ENCODE measurements at places on chromosomes 13 and 19.

DNA sequence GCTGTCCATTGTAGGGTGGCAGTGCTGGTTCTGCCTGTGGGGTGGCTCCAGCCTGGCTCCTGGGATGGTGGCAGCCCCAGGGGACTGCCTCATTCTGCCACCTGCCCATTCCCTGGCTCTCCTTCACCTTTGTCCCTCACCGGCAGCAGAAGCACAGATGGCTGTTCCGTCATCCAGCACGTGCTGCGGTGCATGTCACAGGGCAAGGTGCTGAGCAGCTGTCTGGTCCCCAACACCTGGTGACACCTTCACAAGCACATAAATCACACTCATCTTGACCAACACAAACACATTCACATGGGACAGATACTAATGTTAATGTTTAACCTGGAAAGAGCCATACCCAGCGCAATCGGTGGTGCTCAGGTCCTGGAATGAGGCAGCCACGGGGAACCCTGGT is 126.8 kb downstream of the UQCRFS1 start:
- DNase-seq = no peak

GRCh38 chr19:7326105-7326877 is 22.4 kb upstream of the ARHGEF18 start:
- no peak for DNase-seq

- no peak for DNase-seq
Measured at GRCh38 chr13:75151081-75151643, 330.8 kb downstream of the TBC1D4 start.

GRCh38 chr13:37211487-37211886 is 106.0 kb upstream of the CSNK1A1L start:
- DNase-seq = no peak

- DNase-seq = no peak
Measured at GRCh38 chr19:18051887-18052286, 34.8 kb downstream of the IL12RB1 start.

DNA sequence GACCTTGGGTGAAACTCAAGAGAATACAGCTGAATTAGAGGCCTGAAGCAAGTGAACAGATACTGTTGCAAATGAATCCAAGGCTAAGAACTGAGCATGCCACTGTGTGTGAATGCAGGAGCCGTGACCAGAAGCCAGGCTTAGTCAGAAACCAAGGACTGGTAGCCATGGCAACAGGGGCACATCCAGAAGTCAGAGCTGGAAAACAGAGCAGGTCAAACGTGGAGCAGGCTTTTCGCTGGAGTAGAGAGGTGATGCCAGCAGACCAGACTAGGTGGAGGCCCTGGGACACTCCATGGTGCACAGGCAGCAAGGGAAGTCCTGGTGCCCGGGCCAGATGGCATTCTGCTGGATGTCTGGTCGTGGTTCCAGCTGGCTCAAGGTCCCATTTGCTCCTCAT is 564.1 kb downstream of the PCDH9 start:
- DNase-seq = no peak

- DNase-seq = no peak
Measured at GRCh38 chr13:31774186-31774750, 34.9 kb downstream of the RXFP2 start.

GRCh38 chr13:34733721-34734120 is 208.3 kb upstream of the NBEA start:
- DNase-seq = no peak

GRCh38 chr19:33279430-33280350 is 22.6 kb downstream of the CEBPA start:
- DNase-seq = no peak

- DNase-seq = no peak
Measured at GRCh38 chr19:8373867-8374813, 10.2 kb downstream of the ANGPTL4 start.

DNA sequence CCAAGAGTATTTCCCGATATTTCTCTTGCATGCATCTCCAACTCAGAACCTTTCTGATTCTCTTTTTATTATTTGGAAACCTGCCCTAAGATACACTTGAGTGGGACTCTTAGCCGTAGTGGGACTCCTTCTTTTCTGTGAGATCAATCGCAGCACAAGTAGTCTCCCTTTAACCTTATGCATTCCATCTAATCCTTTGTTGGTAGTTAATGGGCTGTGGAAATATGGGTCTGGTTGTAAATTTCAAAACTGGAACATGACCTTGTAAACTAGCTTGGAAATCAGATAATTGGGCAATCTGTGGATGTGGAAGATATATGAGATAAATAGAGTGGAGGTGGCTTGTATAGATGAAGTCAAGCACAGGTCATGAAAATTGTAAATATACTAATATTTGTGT is 350.0 kb downstream of the NDFIP2 start:
- no peak for DNase-seq

GRCh38 chr13:37601648-37602440 is 3.3 kb upstream of the POSTN start:
- DNase-seq = no peak

DNA sequence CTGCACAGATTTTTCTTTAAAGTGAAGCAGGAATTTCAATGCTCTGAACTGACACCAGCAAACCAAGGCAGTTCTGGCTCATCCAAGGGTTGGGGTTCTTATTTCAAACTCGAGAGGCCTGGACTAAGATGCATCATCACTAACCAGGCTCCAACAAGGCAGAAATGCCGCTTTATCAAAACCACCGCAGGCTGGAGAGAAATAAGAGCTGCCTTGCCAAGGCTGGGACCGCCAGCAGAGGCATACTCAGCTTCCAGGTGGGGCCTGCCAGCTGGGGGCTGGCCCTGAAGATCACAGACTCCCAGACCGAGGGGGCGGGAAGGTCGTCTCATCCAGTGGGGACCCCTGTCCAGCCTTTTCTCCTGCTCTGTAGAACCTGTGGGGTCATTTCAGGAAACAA is 37.4 kb upstream of the GAS6 start:
- DNase-seq = no peak

DNA sequence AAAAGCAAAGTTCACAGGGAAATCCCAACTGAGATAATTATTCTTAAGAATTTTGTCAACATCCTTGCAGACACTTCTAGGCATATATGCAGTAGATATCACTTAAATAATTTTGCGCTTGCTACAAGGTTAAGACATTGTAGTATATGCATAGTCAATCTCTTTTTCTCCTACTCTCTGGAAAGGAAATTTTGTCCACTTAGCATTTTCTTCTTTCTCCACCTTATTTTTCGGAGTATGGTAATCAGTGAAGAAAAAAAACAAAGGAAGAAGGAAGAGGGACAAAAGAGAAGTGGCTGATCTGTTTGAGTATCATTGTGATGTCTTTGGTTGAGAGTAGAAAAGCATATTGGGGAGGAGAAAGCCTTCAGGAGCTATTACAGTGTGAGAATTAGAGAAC is 104.6 kb downstream of the LACC1 start:
- DNase-seq = no peak

- no peak for DNase-seq
Measured at GRCh38 chr13:31427151-31428100, 227.7 kb downstream of the B3GLCT start.

- no peak for DNase-seq
Measured at GRCh38 chr13:94400874-94401273, 78.6 kb downstream of the DCT start.

DNA sequence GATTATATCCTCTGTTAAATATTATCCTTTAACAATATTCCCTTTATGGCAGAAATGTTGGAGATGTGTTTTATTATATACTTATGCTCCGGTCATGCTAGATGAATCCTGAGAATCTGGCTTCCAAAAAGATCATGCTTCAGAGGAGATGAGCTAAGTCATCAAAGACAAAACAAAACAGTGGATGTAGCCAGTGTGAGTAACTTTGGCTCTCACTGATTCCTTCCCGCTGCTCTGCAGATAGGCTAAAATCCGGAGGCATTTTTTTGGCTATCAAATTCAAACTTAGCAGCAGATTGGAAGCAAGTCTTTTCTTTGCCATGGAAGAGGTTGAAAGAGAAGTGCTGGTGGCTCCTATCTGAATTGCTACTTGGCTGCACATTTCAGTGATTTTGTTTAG is 295.9 kb downstream of the GPC6 start:
- no peak for DNase-seq

DNA sequence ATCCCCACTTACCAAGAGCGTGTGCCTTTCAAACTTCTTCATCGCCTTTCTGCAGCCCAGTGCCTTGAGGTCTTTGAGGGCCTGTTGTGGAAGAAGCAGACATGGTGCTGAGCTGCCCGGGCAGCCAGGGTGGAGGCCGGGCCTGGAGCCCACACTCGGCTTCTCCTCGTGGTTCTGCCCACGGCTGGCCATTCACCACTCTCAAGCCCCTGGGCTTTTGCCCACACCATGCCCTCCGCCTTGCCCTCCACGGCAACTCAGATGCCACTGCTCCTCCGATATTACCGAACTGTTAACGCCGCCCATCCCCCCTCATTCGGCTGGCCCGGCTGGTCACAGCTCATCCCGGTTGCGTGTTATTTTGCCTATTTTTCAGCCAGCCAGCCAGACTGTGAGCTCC is 5.3 kb downstream of the IL4I1 start:
- no peak for DNase-seq

DNA sequence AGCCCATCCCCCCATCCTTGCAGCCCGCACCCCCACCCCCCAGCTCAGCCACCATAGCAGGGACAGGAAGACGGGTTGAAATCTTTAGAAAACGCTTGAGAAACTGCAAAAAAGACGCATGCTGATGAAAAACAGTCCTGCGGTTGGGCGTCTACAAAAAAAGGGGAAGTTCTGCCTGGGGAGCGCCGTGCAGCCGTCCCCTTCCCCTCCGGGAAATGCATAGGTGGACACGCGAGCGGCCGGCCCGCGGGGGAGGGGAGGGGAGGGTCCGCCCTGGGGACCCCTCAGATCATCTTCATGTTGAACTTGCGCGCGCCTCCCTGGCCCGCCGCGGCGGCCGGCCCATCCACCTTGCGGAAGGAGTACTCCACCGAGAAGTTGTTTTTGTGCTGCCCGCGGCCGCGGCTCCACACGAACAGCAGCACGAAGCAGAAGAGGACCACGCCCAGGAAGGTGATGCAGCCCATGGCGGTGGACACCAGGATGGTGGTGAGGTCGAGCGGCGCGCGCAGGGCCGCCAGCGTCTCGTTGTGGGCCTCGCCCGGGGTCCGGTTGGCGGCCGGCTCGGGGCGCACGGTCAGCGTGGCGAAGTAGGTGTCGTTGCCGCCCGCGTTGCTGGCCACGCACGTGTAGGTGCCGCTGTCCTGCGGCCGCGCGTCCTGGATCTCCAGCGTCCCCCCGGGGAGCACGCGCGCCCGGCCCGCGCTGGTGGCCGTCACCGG is 7.9 kb upstream of the PEAK3 start:
- no peak for DNase-seq

- no peak for DNase-seq
Measured at GRCh38 chr19:19410553-19411550, 5.4 kb downstream of the GATAD2A start.

DNA sequence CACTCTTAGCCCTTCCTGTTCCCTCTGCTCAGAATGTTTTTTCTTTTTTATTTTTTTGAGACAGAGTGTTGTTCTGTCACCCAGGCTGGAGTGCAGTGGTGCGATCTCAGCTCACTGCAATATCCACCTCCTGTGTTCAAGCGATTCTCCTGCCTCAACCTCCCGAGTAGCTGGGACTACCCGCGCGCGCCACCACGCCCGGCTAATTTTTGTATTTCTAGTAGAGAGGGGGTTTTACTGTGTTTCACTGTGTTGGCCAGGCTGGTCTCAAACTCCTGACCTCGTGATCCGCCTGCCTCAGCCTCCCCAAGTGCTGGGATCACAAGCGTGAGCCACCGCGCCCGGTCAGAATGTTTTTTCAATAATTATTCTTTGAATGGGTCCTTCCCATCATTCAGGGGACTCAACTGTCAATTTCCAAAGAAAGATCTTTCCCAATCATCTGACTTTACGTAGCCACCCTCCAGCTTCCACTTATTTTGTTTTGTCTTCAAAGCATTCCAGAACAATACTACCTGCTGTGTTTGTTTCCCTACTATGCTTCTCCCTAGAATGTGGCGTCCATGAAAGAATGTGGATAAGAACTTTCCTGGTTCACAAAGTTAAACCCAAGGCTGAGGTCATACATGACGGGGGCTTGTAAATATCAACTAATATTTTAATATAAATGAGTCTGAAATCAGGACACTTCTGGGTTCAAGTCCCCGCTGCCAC is 1.2 kb downstream of the NDUFA7 start:
- no peak for DNase-seq

- DNase-seq = no peak
Measured at GRCh38 chr13:95524264-95524901, 28.1 kb upstream of the CLDN10 start.

GRCh38 chr13:68304286-68304893 is 1074.3 kb upstream of the PCDH9 start:
- no peak for DNase-seq

DNA sequence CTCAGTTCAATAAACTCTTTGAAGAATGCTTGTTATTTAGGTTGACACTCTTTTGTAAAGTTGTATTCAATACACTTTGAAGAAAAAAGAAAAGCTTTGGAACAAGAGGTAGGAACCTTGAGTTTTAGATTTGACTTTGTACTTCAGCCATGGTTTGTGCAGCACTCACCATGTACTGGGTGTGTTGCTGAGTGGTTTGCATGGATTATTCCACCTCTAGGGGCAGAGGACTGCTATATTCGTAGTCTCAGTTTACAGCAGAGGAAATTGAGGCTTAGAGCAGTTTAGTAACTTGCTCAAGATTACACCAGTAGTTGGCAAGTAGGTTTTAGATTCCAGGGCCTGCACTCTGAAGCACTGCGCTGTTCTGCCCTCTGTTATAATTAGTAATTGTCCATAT is 68.8 kb downstream of the DNAJC3 start:
- DNase-seq = no peak

DNA sequence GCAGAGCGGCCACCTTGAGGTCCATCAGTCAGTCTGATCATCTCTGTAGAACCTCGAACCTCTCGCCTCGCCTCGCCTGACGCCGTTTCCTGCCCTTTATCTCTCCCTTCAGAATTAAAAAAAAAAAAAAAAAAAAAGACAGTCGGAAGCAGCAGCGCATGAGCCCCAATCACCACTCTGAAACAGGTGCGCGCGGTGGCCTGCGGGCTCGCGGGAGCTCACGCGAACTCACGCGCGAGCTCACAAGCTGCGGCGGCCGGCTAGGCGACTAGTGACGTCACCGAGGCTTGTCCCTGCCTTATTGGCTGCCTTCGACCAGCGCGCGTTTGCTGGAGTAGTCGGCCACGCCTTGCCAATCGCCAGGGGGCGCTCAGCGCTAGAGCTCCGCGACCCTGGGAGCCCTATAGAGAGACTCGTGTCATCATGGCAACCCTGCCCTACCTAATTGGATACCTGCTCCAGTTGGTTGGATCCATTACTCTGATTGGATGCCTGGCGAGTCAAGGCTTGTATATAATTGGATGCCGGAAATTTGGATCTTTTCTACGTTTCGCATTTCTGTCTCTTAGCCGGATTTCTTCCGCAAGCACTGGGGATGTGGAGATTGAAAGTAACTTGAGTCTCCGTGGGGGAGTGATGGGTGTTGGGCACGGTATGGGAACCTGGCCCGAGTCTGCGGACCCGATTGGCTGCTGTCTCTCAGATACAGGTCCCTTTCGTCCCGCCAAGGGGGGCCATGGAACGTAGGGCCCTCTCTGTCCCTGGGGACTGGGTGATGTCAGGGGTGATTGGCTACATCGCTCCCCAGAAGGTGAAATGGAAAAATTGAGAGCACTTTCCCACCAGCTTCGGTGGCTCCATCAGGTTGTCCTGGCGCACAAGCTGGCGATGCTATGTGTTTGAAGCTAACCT is 31.6 kb downstream of the SYT3 start:
- peak; percentile 27 for DNase-seq

GRCh38 chr13:29710511-29710910 is 115.0 kb upstream of the SLC7A1 start:
- DNase-seq = no peak

- DNase-seq = no peak
Measured at GRCh38 chr19:49231389-49231788, 73.8 kb downstream of the TRPM4 start.
